T1000 (cell line): ENCODE measurements at places on chromosomes 2 and 18.
A peak's percentile ranks its signal among the peaks of the same experiment; 100 is the strongest.

DNA sequence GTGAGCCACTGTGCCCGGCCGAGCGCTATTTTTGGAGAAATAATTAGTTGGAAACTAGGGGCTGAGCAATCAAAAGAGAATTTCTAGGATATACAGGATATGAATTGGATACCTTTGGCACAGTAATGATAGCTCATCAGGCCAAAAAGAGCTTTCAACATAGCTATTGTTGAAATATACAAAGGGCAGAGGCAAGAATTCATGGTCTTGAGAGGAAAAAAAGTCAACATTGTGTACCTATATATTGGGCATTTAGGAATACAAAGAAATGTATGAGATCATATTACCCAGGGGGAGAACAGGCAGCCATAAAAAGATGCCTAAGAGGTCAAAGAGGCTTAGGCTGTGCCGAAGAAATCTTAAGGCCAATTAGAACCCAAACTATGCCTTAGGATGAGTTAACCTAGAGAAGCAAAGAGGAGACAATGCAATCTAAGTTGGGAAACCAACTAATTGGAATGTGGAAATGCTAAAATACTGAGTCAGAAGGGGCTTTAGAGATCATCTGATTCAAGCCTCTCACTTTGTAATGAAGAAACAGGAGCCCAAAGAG is 99.0 kb downstream of the RBBP8 start:
- DNase-seq, result no peak

DNA sequence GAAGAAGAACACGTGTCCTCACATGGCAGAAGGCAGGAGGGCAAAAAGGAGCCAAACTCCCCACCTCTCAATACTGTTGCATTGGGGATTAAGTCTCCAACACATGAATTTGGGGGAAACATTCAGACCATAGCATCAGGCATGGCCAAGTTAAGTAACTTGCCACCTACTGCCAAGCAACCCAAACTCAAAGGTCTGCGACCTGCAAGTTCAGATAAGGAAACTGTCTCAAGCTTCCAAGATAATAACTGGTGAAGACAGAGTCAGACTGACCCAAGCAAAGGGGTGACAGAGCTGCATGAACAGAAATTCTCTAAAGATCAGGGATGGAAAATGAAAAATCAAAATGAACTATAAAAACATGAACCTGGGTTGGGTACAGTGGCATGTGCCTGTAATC is 188.7 kb upstream of the SIX3 start:
- DNase-seq, result no peak

- DNase-seq, result no peak
Observed at GRCh38 chr18:34542625-34543024, 167.5 kb upstream of the DTNA start.

DNA sequence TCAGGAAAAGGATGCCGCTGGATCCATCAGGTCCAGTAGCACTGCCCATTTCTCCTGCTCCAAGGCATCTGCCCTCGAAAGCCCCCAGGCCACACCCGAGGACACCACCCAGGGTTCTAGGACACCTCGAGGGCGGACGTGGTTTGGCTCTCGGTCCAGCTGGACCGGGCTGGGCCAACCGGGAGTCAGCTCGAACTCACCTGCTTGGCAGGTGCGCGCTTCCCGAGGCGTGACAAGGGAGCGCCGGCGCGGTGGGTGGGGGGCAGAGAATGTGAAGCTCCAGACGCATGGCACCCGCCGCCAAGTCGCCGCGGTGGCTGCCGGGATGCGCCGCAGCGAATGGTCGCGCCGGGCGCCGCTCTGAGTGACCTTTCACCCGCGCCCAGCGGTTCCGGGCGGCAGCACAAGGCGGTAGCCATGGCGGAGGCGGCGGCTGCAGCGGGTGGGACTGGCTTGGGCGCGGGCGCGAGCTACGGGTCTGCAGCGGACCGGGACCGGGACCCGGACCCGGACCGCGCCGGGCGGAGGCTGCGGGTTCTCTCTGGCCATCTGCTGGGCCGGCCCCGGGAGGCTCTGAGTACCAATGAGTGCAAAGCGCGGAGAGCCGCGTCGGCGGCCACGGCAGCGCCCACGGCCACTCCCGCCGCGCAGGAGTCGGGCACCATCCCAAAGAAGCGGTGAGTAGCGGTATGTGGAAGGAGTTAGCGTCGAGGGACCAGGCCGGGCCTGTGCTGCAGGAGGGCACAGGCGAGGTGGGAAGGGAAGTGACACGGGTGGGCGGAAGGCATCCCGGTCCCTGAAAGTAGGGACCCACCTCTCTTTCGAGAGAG is at the start of gene AGPS:
Gene AGPS (plus strand): TSS at position 401 of the 830 bp plus-strand sequence. CDS start 17 bp downstream, at position 418.
- peak; percentile 44 for DNase-seq

DNA sequence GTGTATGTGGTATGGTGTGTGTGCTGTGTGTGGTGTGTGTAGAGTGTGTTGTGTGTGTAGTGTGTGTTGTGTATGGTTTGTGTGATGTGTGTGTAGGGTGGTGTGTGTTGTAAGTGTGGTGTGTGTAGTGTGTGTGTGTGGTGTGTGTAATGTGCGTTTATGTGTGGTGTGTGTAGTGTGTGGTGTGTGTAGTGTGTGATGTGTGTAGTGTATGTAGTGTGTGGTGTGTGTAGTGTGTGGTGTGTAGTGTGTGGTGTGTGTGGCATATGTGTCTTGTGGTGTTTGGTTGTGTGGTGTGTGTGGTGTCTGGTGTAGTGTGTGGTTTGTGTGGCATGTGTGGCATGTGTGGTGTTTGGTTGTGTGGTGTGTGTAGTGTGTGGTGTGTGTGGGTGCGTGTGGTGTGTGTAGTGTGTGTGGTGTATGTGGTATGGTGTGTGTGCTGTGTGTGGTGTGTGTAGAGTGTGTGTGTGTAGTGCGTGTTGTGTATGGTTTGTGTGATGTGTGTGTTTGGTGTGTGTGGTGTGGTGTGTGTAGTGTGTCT is 4.0 kb upstream of the RTP5 start:
- DNase-seq, result no peak

- no peak for DNase-seq
Observed at GRCh38 chr2:238852206-238852869, 4.5 kb downstream of the TWIST2 start.

DNA sequence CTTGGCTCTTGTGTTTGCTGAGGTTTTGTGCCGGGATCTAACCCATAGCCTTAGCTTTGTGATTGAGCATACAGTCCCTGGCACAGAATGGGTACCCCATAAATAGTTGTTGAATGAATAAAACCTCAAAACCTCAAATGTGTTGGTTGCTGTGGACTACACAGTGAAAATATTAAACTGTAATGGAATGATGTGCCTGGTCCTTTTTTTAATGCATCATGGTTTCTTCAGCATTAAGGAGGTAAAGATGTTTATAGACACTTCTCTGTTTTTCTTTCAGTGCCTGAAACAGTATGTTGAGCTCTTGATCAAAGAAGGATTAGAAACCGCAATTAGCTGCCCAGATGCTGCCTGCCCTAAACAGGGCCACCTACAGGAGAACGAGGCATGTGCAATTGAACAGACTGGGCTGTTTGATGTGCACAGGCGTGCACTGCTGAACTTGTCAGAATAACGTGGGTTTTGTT is 97.0 kb downstream of the RNF144A start:
- no peak for DNase-seq

- DNase-seq, result no peak
Observed at GRCh38 chr2:55490554-55490953, 29.0 kb upstream of the CFAP36 start.

- no peak for DNase-seq
Observed at GRCh38 chr2:240759459-240759858, 60.6 kb downstream of the KIF1A start.

- no peak for DNase-seq
Observed at GRCh38 chr2:3913166-3913565, 209.8 kb downstream of the DCDC2C start.

- no peak for DNase-seq
Observed at GRCh38 chr2:136693966-136694365, 71.4 kb upstream of the THSD7B start.

GRCh38 chr2:227095346-227095745 is 68.7 kb downstream of the COL4A4 start:
- no peak for DNase-seq
